Gastroesophageal sphincter (tissue), 4 donors: ENCODE measurements at places on chromosomes 12 and 14.

- ATAC-seq, result no peak
These were observed 35.8 kb downstream of the CKAP4 start for GRCh38 chr12:106211973-106212372.

DNA sequence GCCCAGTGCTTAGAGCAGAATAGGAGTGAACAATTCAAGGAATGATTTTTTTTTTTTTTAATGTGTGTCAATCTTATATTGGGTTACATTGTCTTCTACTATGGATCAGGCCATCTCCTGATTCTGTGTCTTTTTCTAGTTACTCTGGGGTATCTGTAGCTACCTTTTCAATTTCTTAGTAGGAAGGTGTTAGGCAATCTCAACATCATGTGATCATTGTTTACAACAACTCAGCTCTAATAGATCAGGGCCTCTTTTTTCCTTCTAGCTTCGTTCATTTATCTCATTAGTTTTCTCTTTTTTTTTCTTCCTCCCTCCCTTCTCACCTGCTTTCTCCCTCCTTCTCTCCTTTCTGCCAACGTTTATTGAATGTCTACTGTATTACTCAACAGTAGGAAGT lies 8.9 kb downstream of the SOCS2 start:
- no peak for ATAC-seq

DNA sequence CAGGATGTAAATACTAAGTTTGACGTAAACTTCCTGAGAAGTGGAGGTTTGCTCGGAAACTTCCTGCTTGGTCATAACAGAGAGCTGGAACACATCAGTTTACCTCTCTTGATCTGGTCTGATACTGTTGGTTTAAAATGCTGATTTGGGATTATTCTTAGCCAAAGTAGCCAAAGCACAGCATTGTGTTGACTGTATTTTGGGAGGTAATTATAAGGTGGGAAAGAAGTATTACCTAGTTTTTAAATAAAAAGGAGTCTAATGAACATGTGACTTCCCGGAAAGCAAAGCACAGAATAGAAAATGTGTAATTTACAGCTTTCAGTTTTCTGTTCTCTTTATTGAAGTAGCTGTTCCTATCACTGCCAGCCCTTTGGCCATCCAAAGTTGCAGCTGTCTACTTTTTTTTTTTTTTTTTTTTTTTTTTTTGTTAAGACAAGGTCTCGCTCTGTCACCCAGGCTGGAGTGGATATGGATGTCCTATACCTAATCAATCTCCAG lies 52.2 kb upstream of the SRP54 start:
- no peak for ATAC-seq

- no peak for ATAC-seq
These were observed 368.0 kb downstream of the ALG10 start for GRCh38 chr12:34390171-34390841.

GRCh38 chr12:88638966-88639760 lies 58.9 kb upstream of the KITLG start:
- ATAC-seq, result peak; percentile 75

- ATAC-seq, result no peak
These were observed 62.9 kb upstream of the PSMA6 start for GRCh38 chr14:35229084-35229791.

DNA sequence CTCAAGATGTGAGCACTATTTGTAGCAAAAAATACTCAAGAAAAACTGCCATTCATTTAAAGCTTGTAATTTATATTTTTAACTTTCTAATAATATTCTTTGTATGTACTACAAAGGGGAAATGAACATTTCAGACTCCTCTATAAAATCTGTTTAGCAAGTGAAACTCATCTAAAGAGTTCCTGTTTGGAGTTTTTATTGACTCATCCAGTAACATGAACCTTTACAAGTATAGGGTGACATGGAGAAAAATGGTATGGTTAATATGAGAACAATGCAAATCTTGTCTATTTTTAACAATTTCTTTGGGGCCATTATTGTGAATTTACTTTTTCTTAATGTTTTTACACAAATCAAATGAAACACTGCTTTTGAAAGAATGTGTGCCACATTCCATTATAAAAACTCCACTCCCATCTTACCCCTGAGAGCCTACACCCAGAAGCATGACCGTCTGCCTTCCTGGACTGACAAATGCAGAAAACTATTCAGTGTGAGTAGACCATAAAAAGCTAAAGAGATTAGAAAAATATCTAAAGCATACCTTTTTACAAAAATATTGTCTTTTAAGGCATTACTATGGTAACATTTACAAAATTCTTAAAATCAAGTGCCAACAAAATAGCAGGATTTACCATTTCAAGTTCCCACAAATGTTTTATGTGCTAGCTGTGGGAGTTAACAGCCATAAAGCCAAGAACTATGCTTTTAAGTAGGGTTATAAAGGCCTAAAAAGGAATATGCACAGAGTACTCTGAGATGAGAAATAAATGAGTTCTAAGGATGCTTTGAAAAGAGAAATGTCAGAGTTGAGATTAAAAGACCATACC lies 144.0 kb downstream of the ADAMTS20 start:
- no peak for ATAC-seq

DNA sequence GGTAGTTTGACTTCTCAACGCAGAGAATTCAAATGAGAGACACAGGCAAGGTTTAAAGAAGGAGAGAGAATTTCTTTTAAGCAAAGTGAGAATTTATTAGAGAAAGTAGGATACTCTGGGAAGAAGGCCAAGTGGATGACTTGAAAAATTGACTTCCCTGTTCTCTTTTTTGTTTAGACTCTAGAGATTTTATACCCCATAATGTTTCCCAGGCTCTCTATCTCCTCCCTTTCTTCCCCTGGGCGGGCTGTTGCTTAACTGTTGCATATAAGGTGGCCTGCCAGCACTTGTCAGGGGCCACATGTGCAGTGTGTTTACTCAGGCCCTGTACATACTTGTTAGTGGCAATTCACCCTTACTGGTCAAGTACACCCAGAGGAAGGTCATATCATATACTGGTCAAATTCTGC lies 403.7 kb downstream of the SLC6A15 start:
- peak; percentile 56 for ATAC-seq

DNA sequence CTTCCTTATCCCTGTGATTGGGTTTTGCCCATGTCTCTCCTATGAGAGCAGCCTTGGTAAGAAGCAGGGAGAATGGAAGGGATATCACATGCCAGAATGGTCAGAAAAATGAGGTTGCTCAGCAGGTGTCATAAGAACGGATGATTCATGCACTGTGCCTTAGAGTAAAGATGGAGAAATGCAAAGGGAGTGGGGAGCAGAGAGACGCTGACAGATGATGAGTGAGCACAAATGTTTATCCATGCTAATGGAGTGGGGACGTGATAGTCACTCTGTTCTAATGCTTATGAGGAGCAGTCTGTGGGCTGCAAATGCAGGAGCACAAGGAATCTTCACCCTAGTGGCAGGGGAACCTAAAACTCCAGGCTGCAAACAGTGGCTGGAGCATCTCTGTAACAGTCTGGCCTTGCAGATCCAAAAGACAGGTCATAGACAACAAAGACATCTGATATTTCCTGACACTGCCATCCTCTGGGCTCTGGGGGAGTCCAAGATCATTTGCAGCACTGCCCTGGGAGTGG lies 243.2 kb downstream of the CACNA1C start:
- ATAC-seq, result no peak

DNA sequence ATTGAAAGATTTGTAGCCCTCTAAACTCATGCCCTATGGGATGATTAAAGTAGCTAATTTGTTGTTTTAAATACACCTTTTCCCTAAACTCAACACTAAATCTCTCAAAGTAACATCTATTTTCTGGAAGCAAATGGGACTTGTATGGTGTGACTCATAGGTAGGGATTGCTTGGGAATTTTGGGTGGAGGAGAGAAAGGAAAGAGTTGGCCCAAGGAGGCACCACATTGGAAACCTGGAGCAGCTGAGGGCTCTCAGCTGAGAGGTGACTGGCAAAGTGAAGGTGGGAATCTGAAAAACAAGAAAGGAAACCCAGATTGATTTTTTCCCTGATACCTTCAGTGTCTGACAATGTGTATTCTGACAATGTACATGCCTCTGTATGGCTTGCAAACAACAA lies 114.8 kb upstream of the PRICKLE1 start:
- no peak for ATAC-seq

DNA sequence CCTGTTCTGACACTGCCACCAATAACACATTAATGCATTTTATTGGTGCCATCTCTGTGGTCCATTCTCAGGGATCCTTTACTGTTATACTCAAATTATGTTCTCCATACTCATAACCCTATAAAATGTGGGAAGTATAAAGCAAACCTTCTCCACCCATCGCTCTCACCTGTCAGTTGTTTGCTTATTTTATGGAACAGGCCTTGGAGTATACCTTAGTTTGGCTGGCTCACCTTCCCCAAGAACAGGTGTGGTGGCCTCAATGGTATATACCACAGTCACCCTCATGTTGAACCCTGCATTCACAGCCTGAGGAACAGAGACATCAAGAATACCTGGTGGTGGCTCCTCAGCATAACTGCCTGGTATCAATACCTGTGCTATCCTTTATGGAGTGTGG lies 308.4 kb upstream of the STXBP6 start:
- ATAC-seq, result no peak

DNA sequence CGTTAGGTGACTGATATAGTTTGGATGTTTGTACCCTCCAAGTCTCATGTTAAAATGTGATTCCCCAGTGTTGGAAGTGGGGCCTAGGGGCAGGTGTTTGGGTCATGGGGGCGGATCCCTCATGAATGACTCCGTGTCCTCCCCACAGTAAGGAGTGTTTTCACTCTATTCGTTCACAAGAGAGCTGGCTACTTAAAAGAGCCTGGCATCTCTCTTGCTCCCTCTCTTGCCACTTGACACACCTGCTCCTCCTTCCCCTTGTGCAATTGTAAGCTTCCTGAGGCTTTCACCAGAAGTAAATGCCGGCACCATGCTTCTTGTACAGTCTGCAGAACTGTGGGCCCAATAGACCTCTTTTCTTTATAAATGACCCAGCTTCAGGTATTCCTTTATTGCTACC lies 2.6 kb downstream of the IFI27L2 start:
- ATAC-seq, result no peak

- no peak for ATAC-seq
These were observed 2.7 kb upstream of the CDKN1B start for GRCh38 chr12:12714276-12715021.

GRCh38 chr12:64430886-64431285 lies 21.0 kb upstream of the TBK1 start:
- ATAC-seq, result no peak

- peak; percentile 40 for ATAC-seq
These were observed 202.5 kb upstream of the DDHD1 start for GRCh38 chr14:53355581-53356112.

GRCh38 chr12:19546611-19547162 lies 107.4 kb downstream of the AEBP2 start:
- no peak for ATAC-seq

DNA sequence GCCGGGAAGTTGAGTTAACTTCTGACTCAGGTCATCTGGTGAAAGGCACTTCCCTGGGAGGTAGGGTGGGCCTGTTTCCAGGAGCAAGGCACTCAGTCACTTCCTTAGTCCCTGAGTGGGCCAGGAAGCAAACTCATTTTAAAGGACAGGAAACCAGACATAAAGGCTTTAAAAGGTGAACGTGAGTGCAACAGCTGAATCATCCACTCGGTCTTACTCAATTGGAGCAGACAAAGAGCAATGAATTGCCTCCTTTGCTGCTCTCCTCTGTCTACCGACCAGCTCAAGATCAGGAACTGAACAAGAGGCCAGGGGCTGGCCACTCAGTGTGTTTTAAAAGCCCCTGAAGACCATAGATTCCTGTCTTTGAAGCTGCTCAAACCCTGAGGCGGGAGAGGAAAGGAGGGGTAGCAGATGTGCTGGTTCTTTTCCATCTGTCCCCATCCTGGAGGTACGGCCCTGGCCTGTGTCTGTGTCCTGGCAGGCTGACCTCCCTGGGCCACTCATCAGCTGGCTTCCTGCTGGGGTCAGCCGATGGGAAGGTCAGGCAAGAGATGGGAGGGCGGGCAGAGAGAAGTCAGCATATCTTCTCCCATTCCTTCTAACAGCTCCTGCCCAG lies 148.9 kb downstream of the PPM1H start:
- peak; percentile 65 for ATAC-seq

DNA sequence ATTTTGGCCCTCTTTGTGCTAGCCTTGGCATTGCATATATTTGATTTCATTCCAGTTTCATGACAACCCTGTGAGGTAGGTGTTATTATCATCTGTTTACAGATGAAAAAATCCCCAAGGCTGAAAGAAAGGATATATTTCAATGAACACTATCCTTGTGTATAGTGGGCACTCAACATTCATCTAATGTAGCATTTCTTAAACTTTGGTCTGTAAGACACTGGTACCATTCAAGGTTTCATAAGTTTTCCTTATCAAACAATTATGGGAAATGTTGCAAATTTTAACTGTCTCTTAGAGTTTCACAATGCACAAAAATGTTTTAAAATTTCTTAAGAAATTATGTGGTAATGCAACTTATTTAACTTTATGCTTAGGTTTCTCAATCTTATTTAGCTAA lies 44.3 kb downstream of the ATP23 start:
- ATAC-seq, result no peak

- no peak for ATAC-seq
These were observed 353.3 kb downstream of the GRIN2B start for GRCh38 chr12:13628067-13628466.

DNA sequence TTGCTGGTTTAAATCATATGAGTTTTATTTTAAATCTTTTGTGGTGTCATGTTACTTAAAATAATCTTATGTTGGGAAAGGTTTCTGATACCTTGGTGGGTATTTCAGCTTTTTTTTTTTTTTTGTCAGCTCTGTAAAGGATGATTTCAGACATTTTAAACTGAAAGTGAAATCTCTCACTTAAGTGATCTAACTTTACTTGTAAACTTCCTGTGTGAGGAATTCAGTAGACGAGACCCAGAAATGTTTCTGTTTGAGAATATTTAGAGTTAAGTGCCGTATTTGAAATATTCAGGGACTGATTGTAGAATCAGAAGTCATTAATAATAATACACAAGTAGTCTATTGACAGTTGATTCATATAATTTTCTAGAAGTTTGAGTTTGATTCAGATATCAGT lies 37.8 kb downstream of the PROX2 start:
- no peak for ATAC-seq

GRCh38 chr14:104169699-104170479 lies 31.5 kb downstream of the KIF26A start:
- ATAC-seq, result no peak

- ATAC-seq, result no peak
These were observed 37.6 kb downstream of the CAND1 start for GRCh38 chr12:67306712-67307111.

DNA sequence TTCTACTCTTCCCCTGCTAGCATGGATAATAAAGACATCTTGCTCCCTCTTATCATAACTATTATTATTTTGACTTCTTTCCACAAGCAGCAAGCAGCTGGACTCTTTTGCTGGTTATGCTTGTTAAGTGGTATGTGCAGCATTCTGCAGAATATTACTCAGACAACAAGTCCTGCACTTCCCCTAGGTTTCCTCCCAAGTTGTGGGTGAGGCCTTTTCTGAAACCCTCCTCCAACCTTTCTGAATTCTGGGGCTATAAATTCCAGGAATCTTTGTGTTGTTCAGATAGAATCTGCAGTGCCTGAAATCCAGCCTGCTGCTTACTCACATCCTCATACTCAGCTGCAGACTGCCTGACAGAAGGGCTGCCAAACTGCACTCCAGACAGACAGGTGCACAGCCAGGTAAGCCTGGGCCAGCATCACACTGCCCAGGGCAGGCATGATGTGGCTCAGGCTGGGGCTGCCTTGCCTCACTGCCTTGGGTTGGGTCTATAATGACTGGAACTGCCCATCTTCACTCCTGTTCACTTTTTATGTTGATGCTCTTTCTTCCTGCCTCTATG lies 6.2 kb upstream of the DHRS2 start:
- ATAC-seq, result no peak
